ENCODE measurements at places on chromosomes 5 and 9.

GRCh38 chr9:77016121-77016525 is 3.3 kb upstream of the FOXB2 start:
- H3K27me3 ChIP-seq: peaks cover 99% of the 10 kb centered on the region
- no peak overlapping the region for H3K27ac ChIP-seq
- no peaks in the 10 kb centered on the region for H3K36me3 ChIP-seq
- peaks cover 65% of the 10 kb centered on the region for H3K4me1 ChIP-seq
- peak; percentile 70 for DNase-seq

DNA sequence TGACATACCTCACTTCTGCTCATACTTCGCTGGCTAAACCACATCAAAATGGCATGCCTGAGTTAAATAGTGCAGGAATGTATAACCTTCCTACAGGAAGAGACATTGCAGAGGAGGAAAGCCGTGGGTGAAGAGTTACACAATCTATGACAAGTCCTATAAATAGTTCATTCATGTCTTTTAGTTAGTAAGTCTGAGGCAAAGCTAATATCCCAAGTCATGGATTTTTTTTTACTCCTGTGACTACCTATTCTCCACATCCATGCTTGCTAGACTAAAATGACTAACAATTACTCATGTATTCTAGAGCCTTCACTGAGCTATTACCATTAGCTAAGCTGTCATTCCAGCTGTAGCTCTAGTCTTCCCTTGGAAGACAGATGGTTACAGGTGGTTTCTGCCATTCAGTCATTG is 391.3 kb downstream of the NR2F1-AS1 start:
- H3K4me3 ChIP-seq: no peak overlapping the region
- DNase-seq: no peak
- no peak overlapping the region for H3K27ac ChIP-seq
- no peaks in the 10 kb centered on the region for H3K4me1 ChIP-seq
- H3K27me3 ChIP-seq: no peaks in the 10 kb centered on the region

GRCh38 chr5:69467442-69468225 is 25.0 kb upstream of the OCLN start:
- no peaks in the 10 kb centered on the region for H3K36me3 ChIP-seq
- H3K4me1 ChIP-seq: no peaks in the 10 kb centered on the region
- H3K27ac ChIP-seq: no peak overlapping the region
- no peaks in the 10 kb centered on the region for H3K27me3 ChIP-seq
- H3K4me3 ChIP-seq: no peak overlapping the region
- DNase-seq: no peak

DNA sequence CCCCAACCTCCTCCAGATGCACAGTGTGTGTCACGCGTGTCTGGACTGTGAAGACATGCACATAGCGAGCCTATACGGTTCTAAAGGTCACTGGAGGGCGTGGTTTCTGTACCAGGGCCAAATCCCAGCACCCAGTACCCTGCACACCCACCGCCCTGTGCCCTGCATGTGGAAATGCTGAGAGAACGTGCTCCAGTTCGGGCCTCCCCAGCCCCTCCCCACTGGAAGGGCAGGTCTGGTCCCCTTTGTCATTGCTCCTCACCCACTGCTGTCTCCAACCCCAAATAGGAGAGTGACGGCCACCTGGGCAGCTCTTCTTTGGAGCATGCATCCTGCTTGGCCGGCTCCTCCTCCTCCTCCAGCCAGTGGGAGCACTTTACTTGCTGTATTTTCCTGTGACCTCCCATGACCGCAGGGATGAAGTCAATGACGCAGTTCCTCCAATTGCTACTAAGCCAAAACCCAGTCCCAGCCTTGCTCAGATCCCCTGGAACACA is 116.7 kb downstream of the WNK2 start:
- no peaks in the 10 kb centered on the region for H3K36me3 ChIP-seq
- H3K4me1 ChIP-seq: no peaks in the 10 kb centered on the region
- H3K27me3 ChIP-seq: no peaks in the 10 kb centered on the region

- H3K36me3 ChIP-seq: no peaks in the 10 kb centered on the region
- H3K27me3 ChIP-seq: no peaks in the 10 kb centered on the region
- peak overlapping the region; percentile 17 for H3K4me3 ChIP-seq
- peaks cover 30% of the 10 kb centered on the region for H3K4me1 ChIP-seq
Observed at GRCh38 chr9:89412951-89413350, 85.0 kb downstream of the SEMA4D start.

- H3K36me3 ChIP-seq: no peaks in the 10 kb centered on the region
- no peaks in the 10 kb centered on the region for H3K4me1 ChIP-seq
Observed at GRCh38 chr5:33312571-33313549, 127.9 kb upstream of the TARS1 start.

GRCh38 chr9:22416692-22417060 is 29.9 kb upstream of the DMRTA1 start:
- no peaks in the 10 kb centered on the region for H3K27me3 ChIP-seq
- H3K4me1 ChIP-seq: 0 out of 2 replicates have a peak, but pooled peaks cover 6% of the 10 kb centered on the region
- DNase-seq: peak; percentile 2

DNA sequence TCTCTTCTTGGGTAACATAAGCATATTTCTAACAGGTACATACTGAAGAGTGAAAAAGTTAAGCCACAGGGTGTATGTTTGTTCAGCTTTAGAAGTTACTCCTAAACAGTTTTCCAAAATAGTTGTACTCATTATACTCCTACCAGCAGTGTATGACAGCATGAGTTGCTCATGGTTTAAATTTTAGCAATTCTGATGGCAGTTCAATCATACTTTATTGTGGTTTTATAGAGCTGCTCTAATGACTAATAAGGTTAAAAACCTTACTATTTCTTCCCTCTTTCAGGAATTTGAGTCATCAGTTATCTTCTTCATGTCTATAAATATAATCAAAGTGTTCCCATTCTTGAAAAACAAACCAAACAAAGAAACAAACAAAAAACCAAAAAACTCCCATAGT is 81.5 kb downstream of the CAAP1 start:
- H3K27me3 ChIP-seq: no peaks in the 10 kb centered on the region
- H3K4me3 ChIP-seq: no peak overlapping the region
- H3K36me3 ChIP-seq: no peaks in the 10 kb centered on the region
- DNase-seq: no peak

DNA sequence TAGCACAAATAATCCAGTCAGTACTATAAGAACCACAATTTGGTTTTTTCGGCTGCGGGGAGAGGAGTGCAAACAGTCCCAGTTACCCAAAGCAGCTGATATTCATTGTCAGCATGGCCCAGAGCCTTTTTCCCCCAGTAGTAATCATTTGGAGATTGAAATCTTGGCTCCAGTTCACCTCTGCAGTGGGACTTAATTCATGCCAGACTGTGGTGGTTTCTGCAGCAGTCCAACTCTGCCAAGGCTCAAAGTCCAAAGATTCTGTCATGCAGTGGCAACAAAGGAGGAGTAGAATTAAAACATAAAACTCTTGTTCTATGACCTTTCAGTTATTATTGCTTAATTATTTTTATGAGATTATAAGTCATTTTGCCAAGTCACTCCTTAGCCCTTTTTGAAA is 25.0 kb upstream of the TRIM36 start:
- no peak overlapping the region for H3K4me3 ChIP-seq
- H3K36me3 ChIP-seq: no peaks in the 10 kb centered on the region
- H3K27ac ChIP-seq: no peak overlapping the region
- DNase-seq: no peak
- no peaks in the 10 kb centered on the region for H3K27me3 ChIP-seq

DNA sequence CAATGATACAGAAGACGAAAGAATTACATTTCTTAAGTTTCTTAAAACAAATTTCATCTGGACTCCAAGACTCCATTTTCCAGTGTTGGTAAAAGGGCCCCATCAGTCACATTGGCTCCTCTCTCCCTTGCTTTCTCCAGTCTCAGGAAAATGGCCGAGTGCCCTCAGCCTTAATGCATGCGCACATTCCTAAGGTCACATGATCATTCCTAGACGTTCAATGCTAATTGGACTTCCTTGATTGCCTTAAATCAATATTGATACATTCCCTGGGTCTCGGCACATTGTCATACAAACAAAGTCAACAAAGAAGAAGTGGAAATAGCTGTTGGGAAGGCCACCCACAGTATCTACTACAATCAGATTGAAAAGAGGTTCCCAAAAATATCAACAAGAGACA is 413.6 kb upstream of the GRAMD2B start:
- peak; percentile 81 for DNase-seq
- H3K27ac ChIP-seq: 0 out of 2 replicates have a peak overlapping the region, but pooled peaks have one; percentile 0
- H3K4me3 ChIP-seq: no peak overlapping the region
- no peaks in the 10 kb centered on the region for H3K36me3 ChIP-seq
- peaks cover 27% of the 10 kb centered on the region for H3K4me1 ChIP-seq

DNA sequence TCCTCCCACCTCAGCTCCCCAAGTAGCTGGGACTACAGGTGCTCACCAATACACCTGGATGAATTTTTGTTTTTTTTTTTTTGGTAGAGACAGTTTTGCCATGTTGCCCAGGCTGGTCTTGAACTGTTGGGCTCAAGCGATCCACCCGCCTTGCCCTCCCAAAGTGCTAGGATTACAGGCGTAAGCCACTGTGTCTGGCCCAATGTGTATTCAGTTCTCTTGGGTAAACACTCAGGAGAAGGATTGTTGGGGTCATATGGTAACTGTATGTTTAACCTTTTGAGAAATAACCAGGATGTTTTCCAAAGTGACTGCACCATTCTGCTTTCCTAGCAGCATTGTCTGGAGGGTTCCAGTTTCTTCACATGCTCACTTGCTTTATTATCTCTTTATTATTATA is 67.4 kb downstream of the TNPO1 start:
- H3K4me3 ChIP-seq: no peak overlapping the region
- DNase-seq: no peak
- no peak overlapping the region for H3K27ac ChIP-seq
- H3K4me1 ChIP-seq: no peaks in the 10 kb centered on the region
- H3K36me3 ChIP-seq: peaks cover 75% of the 10 kb centered on the region

GRCh38 chr5:169651526-169651925 is 14.5 kb downstream of the DOCK2 start:
- H3K36me3 ChIP-seq: no peaks in the 10 kb centered on the region
- no peak for DNase-seq
- no peak overlapping the region for H3K27ac ChIP-seq
- H3K4me1 ChIP-seq: peaks cover 7% of the 10 kb centered on the region

GRCh38 chr9:94983552-94983951 is 257.1 kb downstream of the AOPEP start:
- H3K27ac ChIP-seq: no peak overlapping the region
- peaks cover 14% of the 10 kb centered on the region for H3K4me1 ChIP-seq
- no peaks in the 10 kb centered on the region for H3K27me3 ChIP-seq
- no peaks in the 10 kb centered on the region for H3K36me3 ChIP-seq

- H3K27me3 ChIP-seq: no peaks in the 10 kb centered on the region
- H3K36me3 ChIP-seq: no peaks in the 10 kb centered on the region
- H3K27ac ChIP-seq: no peak overlapping the region
- H3K4me1 ChIP-seq: peaks cover 4% of the 10 kb centered on the region
- no peak for DNase-seq
Observed at GRCh38 chr9:19757745-19758144, 31.1 kb downstream of the SLC24A2 start.

GRCh38 chr5:133777951-133778350 is 165.6 kb upstream of the FSTL4 start:
- H3K27me3 ChIP-seq: no peaks in the 10 kb centered on the region
- no peaks in the 10 kb centered on the region for H3K36me3 ChIP-seq
- no peaks in the 10 kb centered on the region for H3K4me1 ChIP-seq
- no peak overlapping the region for H3K4me3 ChIP-seq
- DNase-seq: no peak

DNA sequence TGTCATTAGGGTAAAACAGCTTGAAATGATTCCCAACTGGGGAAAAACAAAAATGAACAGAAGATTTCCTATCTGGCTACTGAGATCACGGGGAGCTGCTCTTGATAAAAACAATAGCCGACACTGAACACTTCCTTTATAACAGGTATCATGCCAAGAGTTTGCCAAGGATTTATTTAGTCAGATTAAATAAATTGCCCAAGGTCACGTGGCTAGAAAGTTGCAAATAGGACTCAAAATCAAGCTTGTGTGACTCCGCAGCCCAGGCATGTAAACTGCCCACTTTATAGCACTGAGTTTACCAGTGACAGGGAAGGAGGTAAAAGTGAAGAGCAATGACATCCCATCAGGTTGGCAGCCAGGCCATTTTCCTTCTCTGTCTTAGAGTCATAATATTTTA is 120.7 kb upstream of the ZNF618 start:
- H3K36me3 ChIP-seq: no peaks in the 10 kb centered on the region
- H3K4me1 ChIP-seq: peaks cover 18% of the 10 kb centered on the region
- H3K4me3 ChIP-seq: no peak overlapping the region
- no peak for DNase-seq
- no peaks in the 10 kb centered on the region for H3K27me3 ChIP-seq

DNA sequence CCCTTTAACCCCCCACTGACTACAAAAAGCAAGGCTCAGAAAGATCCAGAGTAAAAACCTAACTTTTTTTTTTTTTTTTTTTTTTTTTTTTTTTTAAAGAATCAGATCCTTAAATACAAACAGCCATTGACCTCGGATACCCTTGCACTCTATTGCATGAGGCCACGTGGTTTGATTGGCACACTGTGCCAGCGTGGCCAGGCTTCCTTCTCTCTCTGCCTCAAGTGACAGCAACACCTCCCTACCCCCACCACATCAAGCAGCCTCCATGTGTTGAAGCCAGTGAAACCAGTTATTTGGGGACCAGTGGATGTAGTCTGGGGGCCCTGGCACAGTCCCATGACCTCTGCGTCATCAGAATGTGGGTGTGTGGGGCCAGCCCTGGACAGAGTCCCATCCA is 71.4 kb downstream of the OTULIN start:
- no peak overlapping the region for H3K27ac ChIP-seq
- no peaks in the 10 kb centered on the region for H3K36me3 ChIP-seq
- no peaks in the 10 kb centered on the region for H3K27me3 ChIP-seq
- peaks cover 13% of the 10 kb centered on the region for H3K4me1 ChIP-seq
- DNase-seq: no peak

GRCh38 chr5:129120158-129120581 is 25.6 kb downstream of the ISOC1 start:
- no peak overlapping the region for H3K27ac ChIP-seq
- no peak overlapping the region for H3K4me3 ChIP-seq
- no peaks in the 10 kb centered on the region for H3K27me3 ChIP-seq
- H3K4me1 ChIP-seq: peaks cover 6% of the 10 kb centered on the region
- no peaks in the 10 kb centered on the region for H3K36me3 ChIP-seq

DNA sequence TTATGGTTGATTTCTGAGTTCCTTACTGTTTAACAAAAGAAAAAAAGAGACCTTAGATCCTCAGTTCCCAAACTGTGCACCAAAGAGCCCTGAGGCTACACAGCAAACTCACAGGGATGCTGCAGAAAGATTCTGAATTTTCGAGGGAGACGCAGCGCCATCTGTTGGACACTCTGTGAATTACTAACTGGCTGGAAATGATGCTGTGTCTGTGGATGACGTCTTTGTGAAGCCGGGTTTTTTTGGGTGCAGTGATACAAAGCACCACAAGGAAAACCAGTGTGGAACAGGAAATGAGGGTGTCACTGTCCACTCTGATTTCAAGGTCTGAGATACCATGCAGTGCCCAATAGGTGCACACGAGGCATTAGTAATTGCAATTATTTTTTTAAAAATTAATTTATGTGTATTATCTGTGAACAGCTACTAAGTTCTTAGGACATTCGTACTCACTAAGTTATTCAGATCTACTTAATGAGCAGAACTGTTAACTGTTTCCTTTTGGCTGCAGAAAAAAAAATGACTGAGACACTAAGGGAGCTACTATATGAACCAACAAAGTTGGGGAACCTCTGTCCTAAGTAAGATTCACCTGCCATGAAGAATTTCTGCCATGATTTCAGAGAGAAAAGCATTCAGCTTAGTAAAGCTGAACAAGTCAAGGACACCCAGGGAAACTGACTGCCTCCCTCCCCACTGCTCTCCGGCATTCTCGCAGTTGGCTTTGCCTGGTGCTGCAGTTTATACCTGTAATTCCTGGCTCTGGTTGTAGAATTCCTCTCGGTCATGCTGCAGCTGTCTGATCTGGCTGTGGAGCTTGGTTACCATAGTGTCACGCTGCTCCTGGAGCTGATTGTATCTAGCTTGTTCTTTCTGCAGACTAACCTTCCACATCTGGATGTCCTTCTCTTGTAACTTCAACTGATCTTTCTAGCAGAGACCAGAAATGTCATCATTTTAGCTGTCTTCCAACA is 23.4 kb downstream of the SPACA9 start:
- peaks cover 12% of the 10 kb centered on the region for H3K36me3 ChIP-seq
- peak; percentile 84 for DNase-seq
- H3K27me3 ChIP-seq: no peaks in the 10 kb centered on the region
- peaks cover 28% of the 10 kb centered on the region for H3K4me1 ChIP-seq
